ENCODE measurements at places on chromosomes 7 and 10.

GRCh38 chr10:58823983-58824382 is 311.3 kb downstream of the BICC1 start:
- no peak for DNase-seq

GRCh38 chr10:47176206-47176902 is 123.6 kb upstream of the GDF10 start:
- no peak for DNase-seq

DNA sequence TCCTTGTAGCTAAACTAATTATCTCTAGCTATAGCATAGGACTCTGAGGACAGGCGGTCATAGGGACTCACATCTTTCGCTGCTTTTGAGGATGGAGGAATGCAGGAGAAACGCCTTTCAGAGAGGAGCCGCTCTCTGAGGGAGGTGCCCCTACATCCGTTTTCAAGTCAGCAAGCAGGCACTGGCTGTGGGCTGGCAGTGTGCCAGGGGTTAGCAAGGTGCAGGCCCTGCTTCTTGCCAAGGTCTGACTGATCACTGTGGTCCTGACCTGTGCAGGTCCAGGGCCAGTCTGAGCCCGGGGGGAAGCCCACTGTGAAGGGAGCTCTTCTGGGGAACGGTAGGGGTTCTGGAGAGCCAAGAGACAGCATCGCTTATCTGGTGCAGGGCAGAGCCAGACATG is 89.4 kb downstream of the SH3PXD2A start:
- peak; percentile 79 for DNase-seq

DNA sequence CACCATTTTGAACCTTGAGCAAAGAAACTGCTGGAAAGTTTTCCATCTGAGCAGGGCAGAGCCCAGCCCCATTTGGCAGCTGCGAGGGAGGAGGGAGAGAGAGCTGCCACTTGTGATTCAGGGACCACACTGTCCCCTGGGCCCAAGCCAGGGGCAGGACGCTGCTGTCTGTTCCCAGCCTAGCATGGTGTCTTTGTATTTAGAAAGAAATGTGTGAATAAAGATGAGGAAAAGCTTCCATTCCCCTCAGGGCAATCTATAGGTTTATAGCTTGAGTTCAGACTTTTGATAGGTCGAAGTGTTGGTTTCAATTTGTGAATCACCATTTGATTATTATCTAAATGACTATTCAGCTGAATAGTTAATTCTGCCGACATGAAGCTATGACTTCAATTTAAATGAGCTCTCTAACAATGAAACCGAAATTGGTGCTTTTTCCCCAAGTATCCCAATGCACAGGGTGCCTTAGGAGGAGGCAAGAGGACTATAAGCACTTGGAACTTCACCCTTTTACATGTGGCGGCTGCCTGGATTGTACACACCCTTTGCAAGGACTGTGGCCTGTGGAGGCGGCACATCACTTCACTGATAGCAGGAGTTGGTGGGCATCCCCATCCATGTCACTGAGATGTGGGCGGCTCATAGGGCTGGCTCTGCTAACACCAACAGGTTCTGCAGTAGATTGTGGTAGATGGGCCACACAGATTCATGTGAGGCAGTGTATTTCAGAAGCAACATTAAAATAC is 223.5 kb downstream of the CCDC3 start:
- peak; percentile 40 for DNase-seq

GRCh38 chr7:128361411-128362379 is at the start of gene PRRT4:
Gene PRRT4, minus strand, starts transcription at chr7:128361690.
- DNase-seq, result peak; percentile 59

DNA sequence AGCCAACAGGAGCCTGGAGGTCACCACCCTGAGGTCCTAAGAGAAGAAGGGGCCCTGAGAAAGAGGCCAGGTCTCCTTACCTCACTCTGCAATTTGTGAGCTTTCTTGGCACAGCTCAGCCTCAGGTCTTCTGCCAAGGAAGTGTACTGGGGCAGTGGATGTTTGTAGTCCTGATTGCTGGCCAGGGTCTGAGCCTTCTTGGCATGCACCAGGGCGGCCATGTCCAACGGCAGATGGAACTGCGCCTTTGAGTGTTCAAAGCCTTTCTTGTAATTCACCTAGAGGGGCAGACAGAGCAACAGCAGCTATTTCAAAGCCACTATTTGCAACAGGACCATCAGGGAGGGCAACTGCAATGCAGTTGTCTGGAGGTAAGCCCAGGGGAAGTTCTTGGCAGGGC is 51.7 kb downstream of the NRAP start:
- no peak for DNase-seq

DNA sequence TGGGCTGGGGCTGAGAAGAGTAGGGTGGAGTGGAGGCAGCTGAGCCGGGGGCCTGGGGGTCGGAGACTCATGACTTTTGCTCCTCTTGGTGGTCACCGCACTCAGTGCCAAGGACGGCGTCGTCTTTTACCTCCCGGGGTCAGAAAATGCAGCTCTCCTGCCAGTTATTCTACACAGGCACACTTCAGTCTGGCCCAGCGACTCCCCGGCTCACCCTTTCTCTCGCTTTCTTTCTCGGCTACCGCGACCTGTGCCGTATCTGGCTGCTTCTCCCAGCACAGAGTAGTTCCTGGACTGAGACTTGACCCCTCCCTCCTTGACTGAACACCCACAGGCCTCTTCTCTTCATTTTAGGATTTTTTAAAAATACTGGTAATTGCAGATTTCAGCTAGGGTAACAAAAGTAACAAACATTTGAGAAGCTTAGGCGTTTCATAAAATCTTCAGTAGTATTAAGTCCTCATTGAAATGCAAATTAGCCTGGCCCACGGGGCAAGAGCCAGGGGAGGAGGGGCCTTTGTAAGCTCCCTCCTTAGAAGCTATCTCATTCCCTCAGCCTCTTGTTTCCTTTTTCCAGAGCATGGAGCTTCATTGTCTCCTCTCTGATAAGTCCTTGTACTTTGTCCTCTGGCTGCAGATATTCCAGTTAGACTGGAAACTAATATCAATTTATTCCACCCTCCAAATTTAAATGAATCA is 1.1 kb upstream of the PRLHR start:
- DNase-seq, result no peak

- no peak for DNase-seq
These were observed 134.4 kb downstream of the DLG5 start for GRCh38 chr10:77792155-77792554.

DNA sequence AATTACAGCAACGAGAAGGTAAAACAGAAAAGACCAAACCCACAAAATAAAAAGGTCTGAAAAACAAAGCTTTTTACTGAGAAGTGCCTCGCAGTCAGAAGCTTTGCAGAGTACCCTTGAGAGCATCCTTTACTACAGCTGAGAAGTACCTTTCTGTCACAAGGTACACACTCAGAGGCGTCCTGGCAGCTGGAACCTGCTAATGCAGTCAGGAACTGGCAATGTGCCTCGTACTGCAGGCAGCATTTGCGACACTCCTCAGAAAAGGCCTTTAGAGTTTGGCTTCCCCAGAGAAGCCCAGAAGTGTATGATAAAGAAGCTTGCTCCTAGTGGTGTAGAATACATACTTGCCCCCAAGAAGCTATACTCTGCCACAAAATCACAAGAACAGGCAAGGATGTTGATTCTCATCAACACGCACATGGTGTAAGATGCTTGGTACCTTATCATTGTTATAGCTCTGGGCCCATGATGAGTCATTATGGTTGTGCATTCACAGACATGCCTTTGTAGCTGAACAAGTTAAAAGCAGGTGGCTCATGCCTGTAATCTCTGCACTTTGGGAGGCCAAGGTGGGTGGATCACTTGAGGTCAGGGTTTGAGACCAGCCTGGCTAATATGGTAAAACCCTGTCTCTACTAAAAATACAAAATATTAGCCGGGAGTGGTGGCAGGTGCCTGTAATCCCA is 2.0 kb upstream of the GTPBP4 start:
- DNase-seq, result no peak

GRCh38 chr10:13592306-13592705 is 5.5 kb downstream of the PRPF18 start:
- no peak for DNase-seq

DNA sequence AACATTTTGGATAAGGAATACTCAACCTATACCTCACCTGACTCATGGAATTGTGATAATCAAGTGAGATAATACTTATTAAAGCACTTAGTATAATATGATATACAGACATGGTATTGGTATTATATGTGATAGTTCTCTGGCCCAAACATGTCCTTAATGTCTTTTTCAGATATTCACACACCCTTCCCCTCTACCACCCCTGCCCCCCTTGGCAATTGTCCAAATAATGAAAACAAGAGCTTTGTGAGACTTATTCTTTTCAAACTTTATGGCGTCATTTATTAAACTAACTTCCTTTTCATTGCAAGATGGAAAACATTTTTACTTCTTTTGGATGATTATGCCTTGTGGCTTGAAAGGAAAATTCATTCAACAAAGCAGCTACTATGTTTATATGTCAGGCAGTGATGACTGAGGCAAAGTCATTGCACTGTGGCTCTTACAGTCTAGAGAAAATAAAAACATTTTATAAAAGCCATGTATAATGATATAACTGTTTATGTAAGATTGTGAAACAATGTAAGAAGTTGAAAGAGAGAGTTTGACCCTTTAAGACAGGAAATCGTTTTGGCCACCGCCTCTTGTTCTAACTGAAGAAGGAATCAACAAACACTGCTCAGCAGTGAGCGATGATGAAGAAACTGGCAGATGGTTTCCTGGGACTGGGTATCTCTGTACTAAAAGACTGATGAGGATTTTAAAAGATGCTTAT is 27.4 kb downstream of the MINPP1 start:
- DNase-seq, result no peak

GRCh38 chr7:36683695-36684357 is 40.5 kb downstream of the AOAH start:
- DNase-seq, result no peak

GRCh38 chr7:76381814-76382213 is 23.0 kb upstream of the YWHAG start:
- no peak for DNase-seq

DNA sequence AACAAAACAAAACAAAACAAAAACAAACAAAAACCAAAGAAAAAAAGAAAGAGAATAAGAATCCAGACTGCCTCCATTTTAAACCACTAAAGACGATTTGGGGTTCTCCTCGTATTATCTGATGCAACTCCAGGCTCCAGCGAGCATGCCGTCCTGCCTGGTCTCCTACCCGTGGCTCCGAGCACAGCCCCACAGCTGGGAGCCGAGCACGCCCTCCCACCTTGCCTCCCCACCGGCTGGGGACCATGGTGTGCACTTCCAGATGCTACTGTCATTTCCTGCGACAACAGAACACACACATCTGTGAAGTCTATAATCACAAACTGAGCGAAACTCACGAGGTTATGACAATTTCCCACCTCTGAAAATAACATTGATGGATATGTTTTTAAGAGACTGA is 113.1 kb downstream of the ADARB2 start:
- DNase-seq, result no peak

DNA sequence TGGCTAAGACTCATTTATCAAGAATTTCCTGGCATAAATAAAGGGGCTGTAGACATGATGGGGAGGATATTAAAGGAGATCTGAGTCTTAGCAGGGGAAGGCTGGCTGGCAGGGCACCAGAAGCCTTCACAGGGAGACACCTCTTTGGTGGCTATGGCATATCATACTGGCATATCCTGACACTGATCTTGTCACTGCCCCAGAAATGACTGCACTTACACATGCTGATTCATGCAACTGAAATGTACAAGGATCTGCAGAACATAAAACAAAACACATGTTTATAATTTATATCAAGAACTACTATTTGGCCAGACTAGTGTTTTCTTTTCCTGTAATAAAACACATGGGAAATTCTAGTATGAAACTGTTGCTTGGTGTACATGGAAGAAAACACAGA is 5.5 kb upstream of the LIPN start:
- no peak for DNase-seq

DNA sequence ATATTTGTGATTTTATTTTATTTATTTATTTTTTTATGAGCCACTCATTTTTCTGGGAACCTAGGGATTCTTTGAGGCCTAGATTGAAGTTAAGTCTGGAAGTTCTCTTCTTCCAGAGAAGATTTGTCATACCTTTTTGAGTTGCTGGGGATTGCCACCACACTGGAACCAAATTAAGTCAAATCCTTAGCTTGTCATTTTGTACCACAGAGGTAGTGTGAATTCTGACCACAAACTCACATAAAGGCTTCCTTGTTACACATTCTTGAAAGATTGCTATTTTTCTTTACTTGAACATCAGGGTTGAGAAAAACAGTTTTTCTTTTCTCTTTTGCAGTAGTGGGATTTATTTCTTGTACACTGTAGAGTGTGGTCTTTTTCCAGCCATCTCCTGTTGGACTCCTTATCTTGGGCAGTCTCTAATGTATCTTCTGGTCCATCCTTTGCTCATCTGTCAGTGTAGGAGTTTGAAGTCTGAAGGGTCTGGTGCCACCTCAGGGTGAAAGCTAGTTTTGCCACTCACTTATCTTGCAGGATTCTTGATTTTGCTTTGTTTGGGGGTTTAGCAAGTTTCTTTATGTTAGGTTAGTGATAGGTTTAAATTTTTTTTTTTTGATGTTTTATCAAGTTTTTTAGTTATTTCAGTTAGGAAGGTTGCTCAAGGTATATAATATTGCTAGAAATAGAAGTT is 24.8 kb downstream of the PCBD1 start:
- no peak for DNase-seq

DNA sequence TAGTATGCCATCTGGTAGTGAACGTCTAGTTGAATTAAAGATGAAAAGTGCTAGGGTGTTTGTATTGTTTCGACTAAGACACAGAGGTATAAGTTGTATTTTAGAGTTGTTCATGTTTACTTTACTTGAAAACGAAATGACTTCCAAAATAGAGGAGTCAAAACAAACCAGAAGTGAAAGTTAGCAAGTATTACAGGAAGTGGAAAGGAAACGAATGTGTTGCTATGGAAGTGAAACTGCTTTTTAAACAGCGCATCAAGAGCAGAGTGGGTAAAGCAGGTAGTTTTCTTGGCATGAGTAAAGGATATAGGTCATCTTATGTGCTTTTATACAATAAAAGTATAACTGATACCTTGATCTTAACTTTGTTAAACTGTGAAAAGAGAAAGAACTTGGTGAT is 20.0 kb upstream of the GALNTL5 start:
- DNase-seq, result no peak

DNA sequence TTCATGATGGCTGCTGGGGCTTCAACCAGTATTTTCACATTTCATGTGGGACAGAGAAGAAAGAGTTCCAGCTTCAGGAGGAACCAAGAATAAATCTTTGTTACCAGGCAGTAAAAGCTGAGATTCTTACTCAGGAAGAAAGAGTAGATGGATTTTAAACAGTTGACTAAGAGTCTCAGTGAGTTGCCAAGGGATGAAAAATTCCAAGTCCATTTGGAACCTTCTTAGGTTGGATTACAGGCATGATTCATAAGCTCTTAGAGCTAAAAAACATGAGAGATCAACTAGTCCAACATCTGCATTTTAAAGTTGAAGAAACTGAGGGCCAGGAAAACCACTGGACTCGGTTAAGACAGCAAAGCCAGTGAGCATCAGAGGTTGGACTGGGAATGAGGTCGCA is 148.6 kb downstream of the NEBL start:
- DNase-seq, result no peak

DNA sequence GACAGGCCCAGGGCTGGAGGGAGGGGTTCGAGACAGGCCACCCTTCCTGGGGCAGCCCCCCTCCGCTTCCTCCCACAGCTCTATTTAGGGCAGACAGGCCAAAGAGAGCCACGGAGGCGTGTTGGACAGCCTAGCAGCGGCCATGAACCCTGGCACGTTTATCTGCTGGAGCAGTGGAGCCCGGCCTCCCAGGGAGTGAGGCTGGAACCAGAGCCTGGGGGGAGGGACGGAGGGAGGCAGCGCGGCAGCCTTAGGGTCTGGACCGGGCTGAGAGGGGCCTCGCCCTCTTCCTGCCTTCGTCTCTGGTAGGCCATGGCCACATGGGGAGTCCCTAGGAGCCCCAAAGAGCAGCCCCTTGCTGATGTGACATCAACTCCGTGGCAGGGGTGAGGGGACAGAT is 17.1 kb downstream of the UNCX start:
- no peak for DNase-seq

- no peak for DNase-seq
These were observed 26.8 kb downstream of the GAD2 start for GRCh38 chr10:26243351-26243720.

Data from stimulated activated CD4-positive, alpha-beta T cell treated with anti-CD3 and anti-CD28 coated beads, Interleukin-15, amount 100 ng/mL, for 24 hours (primary cell).